ENCODE measurements at places on chromosomes 2 and 18.

DNA sequence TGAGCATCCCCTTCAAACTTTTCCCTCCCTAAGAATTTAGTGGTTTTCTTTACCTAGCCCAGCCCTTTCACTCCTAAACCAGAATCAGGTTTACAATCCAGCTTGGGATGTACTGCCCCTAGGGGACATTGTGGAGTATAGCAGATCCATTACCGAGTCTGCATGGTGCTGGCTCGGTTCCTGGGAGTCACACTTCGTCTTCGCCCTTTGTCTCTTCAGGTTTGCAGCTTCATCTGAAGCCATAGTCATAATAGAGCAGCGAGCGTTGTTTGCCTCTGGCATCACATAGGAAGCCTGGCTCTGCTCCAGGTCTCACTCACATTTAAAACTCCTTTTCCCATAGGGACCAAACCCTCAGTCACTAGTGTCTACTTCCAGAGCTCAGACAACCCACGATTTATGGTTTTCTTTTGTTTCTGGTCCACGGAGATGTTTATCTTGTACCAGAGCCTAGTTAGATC, 16.8 kb upstream of the LYPD6 start:
- DNase-seq, result no peak

DNA sequence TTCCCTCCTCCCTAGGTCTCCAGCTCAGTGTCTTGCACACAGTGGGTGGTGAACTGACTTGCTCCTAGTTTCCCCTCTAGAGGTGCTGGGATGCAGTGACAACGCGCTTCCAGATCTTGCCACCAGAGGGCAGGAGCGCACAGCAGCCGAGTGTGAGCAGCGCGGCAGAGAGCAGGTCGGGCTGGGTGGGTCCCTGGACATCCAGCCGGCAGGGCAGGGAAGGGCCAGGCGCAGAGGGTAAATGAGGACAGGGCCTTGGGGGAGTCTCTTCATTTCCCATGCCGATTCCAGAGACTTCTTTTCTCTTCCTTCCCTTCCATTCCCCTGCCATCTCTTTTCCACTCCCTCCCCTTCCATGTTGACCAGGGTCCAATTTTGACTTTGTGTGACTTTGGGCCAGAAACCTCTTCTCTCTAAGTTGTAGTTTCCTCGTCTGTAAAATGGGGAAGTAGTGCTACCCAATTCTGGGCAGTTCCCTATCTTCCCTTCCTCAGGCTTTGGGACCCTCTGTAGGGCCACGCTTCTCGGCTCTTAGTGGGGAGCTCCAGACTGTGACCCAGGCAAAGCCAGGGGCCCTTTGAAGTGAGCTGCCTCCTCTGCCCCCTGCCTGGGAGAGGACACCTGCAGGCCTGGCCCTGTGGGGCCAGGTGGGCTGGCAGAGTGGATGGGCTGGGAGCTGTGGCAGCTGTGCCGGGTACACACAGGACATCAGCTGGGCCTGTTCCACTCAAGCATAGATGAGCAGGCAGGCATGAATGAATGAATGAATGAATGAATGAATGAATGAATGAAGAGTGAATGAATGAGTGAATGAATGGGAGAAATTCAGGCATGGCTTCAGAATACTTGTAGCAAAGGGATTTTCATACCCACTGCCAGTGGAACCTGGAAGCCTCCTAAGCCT, 43.3 kb upstream of the TAF1B start:
- peak; percentile 29 for DNase-seq

DNA sequence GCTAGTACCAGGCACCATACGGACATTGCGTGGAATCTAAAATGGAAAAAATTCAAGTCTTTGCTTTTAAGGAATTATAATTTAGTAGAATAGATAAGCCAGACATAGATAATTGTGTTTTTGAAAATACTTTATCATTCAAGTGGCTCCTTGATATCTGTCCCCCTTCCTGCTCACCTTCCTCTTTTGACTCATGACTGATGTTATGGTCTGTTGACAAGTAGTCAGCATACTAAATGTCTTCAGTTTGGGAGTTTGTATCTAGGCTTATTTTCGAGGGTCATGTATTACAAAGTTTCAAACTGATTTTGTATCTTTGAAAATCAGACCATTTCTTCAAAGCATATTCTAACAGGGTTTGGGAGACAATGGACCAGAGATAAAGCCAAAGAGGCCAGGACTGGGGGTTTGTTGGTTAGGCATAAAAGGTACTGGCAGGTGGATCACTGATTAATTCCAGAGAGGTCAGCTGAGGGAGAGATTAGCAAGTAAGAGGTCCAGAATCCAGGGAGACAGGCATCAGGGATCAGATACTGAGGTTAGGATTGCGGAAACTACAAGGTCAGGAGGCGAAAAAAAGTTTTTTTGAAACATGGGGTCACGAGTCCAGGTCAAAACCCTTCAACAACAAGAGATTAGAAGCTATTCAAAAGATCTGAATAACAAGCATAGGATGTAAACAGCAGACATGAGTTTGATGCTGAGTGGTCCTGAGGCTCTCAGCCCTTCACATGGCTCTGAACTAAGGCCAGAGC, 31.5 kb upstream of the KLHL14 start:
- no peak for DNase-seq

DNA sequence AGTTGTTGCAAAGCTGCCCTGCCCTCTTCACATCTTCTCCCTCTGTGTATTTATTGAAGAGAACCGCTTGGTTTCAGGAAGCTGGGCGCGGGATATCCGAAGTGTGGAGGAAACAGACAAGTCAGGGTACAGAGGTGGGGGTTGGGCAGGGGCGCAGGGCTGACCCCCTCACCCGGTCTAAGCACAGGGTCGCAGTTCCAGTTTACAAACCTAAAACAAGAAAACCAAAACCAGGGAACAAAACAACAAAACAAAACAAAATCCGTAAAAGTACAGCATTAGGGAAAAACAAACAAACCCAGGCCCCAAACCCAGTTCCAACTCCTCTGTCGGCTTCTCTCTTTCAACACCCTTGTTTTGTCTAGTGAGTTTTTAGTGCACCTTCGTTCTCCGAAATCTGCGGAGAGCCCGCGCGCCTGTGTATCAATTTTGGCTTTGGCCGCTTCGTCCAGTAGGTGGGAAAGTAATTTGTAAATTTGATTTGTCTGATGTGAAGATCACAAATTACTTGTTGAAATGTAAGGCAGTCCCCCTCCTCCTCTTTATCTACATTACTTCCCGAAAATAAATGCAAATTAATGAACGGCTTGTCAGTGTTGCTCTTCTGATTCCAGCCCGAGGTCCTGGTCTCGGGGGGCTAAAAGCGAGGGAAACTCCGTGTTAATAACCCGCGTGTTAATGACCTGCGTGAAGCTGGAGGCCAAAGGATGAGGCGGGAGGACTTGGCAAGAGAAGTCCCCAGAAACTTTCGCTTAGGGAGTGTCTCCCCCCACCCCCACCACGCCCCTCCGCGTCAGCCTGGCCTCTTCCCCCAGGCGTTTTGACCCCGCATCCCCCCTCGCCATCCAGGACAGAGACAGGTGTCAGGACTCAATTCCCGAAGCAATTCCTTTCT, 6.9 kb downstream of the OTX1 start:
- DNase-seq, result no peak

GRCh38 chr18:67265464-67266245, 250.9 kb downstream of the DSEL start:
- no peak for DNase-seq

- DNase-seq, result no peak
Measured at GRCh38 chr2:160343404-160343803, 143.3 kb upstream of the ITGB6 start.

GRCh38 chr2:31388736-31389135, 25.8 kb downstream of the XDH start:
- no peak for DNase-seq

GRCh38 chr18:55096263-55096951, 137.1 kb upstream of the CCDC68 start:
- no peak for DNase-seq

DNA sequence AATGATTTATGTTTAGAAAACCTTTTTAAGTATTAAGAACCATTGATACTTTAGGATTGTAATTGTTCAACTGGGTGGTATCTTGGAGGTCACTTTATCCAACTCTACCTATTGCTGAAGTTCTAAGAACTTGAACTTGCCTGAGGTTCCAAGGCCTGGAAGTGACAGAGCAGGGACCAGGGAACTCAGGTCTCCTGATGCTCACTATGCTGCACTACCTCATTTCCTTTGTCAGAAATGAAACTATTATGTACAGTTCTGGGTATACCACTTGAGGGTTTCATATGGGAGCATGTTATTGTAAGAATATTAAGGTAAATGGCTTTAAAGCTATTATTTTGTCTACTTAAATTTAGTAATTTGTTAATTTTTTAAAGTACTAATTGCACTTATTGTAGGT, 3.0 kb downstream of the MBD5 start:
- no peak for DNase-seq
